ENCODE measurements at places on chromosomes 6 and 20.

GRCh38 chr20:49885558-49886332 lies 29.6 kb downstream of the SPATA2 start:
- no peak for DNase-seq

- no peak for DNase-seq
Measured at GRCh38 chr20:17438436-17439039, 92.6 kb downstream of the BFSP1 start.

DNA sequence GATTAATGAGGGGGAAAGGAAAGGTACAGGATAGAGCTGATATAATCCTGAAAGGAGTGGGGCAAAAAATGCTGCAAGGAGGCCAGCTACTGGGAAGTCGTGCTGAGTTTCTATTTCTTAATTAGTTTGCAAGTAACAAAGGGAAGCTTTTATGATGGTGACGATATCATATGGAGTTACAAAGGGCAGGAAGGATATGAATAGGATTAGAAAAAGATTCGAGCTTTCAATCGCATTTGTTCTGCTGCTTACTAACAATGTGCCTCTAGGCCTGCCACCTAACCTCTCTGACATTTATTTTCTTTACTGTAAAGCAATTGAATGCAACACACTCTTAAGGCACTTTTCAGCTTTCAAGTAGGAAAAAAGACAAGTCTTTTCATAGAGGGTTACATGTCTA lies 219.2 kb downstream of the CLVS2 start:
- no peak for DNase-seq

DNA sequence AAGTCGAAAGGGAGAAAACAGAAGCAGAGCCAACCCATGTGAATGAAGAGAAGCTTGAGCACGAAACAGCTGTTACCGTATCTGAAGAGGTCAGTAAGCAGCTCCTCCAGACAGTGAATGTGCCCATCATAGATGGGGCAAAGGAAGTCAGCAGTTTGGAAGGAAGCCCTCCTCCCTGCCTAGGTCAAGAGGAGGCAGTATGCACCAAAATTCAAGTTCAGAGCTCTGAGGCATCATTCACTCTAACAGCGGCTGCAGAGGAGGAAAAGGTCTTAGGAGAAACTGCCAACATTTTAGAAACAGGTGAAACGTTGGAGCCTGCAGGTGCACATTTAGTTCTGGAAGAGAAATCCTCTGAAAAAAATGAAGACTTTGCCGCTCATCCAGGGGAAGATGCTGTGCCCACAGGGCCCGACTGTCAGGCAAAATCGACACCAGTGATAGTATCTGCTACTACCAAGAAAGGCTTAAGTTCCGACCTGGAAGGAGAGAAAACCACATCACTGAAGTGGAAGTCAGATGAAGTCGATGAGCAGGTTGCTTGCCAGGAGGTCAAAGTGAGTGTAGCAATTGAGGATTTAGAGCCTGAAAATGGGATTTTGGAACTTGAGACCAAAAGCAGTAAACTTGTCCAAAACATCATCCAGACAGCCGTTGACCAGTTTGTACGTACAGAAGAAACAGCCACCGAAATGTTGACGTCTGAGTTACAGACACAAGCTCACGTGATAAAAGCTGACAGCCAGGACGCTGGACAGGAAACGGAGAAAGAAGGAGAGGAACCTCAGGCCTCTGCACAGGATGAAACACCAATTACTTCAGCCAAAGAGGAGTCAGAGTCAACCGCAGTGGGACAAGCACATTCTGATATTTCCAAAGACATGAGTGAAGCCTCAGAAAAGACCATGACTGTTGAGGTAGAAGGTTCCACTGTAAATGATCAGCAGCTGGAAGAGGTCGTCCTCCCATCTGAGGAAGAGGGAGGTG lies 38.7 kb downstream of the ZBTB2 start:
- DNase-seq = no peak

DNA sequence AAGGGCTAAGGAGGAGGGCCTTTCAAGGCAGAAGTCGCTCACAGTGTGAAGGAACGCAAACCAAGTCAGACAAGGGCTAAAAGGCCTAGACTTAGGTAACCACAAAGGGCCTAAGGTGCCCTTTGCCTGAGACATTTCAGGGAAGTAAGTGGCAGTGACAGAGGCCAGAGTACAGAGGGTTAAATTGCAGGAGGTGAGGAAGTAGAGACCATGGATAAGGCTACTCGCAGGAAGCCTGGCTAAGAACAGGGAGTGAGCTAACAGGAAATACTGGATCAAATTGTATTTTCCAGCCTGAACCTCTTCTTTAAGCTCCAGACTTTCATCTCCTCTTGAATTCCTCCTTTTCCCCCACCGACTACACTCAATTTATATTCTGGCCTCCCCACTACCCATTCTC lies 16.6 kb downstream of the ZHX3 start:
- DNase-seq = no peak

- no peak for DNase-seq
Measured at GRCh38 chr6:165580136-165580535, 82.9 kb downstream of the PDE10A start.

DNA sequence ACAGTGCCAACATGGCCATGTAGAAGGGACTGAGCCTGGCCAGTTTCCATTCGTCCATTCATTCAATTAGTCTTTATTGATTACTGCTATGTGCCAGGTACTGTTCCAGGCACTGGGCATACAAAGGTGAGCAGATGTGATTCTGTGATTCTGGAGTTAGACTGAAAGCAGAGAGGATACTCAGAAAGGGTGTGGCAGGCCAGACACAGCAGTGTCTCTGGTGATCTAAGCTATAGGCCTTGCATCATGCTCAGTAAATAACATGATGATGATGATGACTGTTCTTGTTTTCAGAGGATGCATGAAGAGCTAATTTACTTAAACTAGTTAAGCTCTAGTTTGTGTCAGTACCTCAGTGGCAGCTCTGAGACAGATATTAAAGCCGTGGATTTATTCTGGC lies 31.4 kb upstream of the FUCA2 start:
- no peak for DNase-seq

GRCh38 chr20:31562241-31562640 lies 42.8 kb upstream of the ID1 start:
- no peak for DNase-seq

DNA sequence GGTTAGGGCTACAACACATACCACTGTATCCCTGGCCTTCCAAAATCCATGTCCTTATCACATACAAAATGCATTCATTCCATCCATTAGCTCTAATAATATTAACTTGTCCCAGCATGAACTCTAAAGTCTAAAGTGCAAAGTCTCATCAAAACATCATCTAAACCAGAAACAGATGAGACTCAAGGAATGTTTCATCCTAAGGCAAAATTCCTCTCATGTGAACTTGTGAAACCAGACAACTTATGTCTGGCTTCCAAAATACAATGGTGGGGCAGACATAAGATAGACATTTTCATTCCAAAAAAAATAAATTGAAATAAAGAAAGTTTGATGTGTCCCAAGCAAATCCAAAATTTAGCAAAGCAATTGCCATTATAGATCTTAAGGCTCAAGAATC lies 257.4 kb downstream of the HTR1B start:
- no peak for DNase-seq

DNA sequence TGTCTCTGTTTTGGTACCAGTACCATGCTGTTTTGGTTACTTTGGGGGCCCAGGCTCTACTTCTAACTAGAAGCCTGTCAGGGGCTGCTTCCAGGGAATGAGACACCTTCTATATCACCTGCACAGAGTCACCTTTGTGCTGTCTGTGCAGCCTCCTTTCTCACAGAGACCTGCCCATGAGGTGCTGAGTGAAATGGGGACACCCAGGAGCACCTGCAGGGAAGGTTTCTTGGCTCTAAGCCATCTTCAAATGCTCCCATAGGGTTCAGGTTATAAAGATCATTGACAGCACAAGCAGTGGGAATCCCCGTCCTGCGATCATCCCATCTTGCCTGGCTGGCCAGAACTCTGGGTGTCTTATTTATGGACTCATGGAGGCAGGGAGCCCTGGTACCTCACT lies 19.1 kb downstream of the GABRR2 start:
- DNase-seq = no peak

GRCh38 chr6:84853901-84854300 lies 89.5 kb upstream of the TBX18 start:
- DNase-seq = no peak

GRCh38 chr6:48150701-48151100 lies 39.7 kb upstream of the PTCHD4 start:
- DNase-seq = no peak

DNA sequence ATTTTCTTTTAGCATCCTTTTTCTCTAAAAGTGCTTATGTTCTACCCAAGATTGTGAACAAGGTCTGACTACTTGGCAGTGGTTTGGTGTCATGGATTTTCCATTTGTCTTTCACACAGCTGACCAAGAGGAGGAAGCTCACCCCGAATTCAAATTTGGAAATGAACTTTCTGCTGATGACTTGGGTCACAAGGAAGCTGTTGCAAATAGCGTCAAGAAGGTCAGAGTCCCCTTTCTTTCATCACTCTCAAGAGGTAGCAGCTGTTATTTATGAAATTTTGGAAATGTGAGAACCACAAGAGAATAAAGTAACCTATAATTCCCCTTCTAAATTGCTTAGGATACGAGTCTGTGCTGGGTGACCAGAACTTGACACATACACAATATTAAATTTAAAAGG lies 113.0 kb upstream of the LAMP5 start:
- no peak for DNase-seq

DNA sequence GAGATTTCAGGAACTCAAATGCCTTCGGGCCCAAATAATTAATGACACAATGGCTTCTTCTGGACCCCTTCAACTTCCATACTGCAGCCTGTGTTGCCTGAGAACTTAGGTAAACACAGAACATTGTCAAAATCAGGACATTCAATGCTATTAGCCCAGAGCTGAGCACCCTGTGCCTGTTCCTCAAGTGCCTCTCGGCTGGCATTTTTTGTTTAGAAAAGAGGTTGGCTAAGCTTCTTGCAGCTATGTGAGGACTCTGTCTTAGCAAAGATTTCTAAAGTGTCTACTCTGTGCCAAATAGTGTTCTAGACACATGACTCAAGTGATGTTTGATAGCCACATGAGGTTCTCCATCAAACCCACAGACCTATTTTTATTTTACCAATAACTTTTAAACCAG lies 289.3 kb upstream of the ARID1B start:
- DNase-seq = no peak

DNA sequence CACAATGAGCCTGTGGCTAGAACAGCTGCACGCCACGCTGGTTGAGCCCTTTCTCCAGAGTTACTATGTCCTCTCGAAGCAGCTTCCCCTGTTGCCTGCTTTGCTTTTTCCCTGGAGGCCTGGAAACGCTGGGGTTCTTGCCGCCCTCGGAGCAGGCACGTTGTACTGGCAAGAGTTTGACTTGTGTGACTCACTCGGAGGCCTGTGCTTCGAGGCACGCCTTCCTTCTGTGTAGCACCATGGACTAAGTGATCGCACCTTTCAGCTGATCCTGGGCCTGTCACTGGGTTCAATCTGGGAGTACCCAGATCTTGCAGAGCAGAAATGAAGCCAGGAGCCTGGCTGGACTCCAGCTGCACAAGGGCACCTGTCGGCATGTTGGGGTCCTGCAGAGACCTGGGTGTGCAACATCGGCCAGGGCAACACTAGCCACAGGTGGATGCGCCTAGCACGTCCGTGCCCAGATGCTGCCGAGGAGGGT lies 5.2 kb downstream of the INSM1 start:
- no peak for DNase-seq

GRCh38 chr6:144066741-144067484 lies 28.5 kb downstream of the SF3B5 start:
- DNase-seq = no peak

- no peak for DNase-seq
Measured at GRCh38 chr6:119643876-119644275, 294.3 kb upstream of the MAN1A1 start.

DNA sequence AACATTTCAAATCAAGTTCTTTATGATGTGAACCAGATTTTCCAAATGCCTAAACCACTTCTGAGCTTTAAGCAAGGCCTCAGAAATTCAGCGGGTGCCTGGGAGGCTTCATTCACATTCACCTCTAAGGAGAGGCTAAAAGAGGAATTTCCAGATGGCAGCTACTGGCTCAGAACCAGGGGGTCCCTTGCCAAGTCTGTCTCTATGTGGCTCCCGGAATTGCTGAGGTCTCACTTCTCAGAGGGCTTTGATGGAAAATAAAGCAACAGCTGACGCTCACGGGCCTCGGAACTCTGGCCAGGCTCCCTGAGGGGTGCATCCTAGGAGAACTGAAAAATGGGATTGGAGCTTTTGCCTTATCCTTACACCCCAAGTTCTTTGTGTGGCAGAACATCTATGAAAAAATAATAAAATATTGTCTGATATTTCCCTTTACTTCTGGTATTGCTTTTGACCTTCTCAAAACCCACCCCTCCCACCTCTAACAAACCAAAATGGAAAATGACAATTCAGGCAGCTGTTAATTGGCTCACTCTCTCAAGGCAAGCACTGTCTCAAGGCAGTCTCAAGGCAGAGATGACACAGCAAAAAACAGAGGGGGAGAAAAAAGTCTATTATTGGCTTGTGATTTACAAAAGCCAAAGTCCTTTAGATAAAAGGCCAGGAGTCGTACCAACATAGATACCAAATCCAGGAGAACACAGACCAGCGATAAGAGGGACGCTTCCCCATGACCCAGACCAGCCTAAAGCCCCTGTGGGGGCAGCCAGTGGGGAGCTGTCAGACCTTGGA lies 21.8 kb upstream of the LRRN4 start:
- no peak for DNase-seq

DNA sequence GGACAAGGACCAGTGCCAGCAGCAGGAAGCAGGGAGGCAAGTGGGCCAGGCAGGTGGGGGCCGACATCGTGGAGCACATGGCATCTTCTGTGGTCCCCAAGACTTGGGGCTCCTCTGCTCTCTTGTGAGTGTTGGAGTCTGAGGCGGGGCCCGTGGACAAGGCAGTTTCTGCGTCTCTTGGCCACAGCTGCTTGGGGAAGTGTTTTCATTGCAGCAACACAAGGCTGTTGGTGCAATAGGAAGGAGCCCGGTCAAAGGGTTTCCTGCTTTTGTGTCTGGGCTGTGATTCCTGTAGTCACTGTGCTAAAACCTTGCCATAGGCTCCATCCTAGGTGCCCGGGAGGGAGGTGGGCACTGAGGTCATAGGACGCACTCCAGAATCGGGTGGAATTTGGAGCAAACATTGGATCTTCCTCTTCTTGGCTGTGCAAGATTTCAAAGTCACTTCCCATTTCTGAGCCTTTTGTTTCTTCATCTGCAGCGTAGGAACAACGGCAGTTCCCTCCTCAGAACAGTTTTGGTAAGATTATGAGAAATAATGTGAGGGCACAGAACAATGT lies at the start of gene SIRPB2:
TSS of gene SIRPB2 (minus strand) at position 140 of the 560 bp plus-strand sequence. CDS start at position 79, 61 bp downstream.
- DNase-seq = no peak

- no peak for DNase-seq
Measured at GRCh38 chr20:15570156-15570555, 1003.1 kb downstream of the KIF16B start.

DNA sequence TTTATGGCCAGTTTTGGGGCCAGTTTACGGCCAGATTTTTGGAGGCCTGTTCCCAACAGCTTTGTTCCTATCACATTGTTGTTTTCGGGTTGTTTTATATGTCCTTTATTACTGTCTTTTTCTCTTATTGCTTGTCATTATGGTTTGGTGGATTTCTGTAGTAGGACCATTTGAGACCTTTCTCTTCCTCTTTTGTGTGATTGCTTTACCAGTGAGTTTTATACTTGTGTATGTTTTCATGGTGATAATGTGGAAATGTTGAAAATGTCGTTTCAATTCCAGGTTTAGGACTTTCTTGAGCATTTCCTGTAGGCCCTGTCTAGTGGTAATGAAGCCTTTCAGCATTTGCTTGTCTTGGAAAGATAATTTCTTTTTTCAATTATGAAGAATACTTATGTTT lies 17.8 kb downstream of the HLA-B start:
- no peak for DNase-seq

- DNase-seq = no peak
Measured at GRCh38 chr6:56482525-56482924, 160.2 kb downstream of the DST start.
